ENCODE measurements at places on chromosomes 5 and 9. TPM values are rescaled to one million over a fixed set of nuclear protein-coding genes. Genes with fewer than 3 reads are reported as not detected.

The SLC6A19 gene
- not detected for total RNA-seq

The TMEM252 gene
- not detected for total RNA-seq

The ALDH1A1 gene
- total RNA-seq, result 28.2 TPM

The WNK2 gene
- under 0.01 TPM for total RNA-seq

The ARL15 gene
- 22.5 TPM for total RNA-seq
